NCI-H1092 treated with DMSO at 0.1 percent for 48 hours (cell line): ENCODE measurements at places on chromosomes 7 and 10.

GRCh38 chr7:137454246-137454724 is 110.8 kb upstream of the PTN start:
- DNase-seq, result peak; percentile 85

GRCh38 chr10:33869028-33869427 is 534.6 kb upstream of the NRP1 start:
- no peak for DNase-seq

DNA sequence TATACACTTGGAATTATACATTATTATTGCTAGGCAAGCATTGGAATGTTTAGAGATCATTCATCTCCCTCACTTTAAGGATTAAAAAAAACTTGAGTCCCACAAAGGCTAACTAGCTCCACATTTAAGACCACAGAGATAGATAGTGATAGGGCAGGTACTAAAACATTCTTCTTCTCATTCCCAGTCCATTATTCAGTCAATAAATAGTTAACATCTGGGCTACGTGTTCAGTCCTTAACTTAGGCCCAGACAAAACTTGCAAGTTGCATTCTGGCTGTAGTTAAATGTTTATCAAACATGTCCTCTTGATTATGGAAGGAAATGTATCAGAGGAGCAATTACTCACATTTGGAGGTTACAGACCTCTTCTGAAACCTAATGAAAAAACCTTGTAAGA is 2.4 kb downstream of the GNG11 start:
- no peak for DNase-seq

- no peak for DNase-seq
Measured at GRCh38 chr7:9835199-9835598, 1138.5 kb upstream of the PHF14 start.

GRCh38 chr10:95394161-95394880 is 103.5 kb upstream of the PDLIM1 start:
- DNase-seq, result no peak

DNA sequence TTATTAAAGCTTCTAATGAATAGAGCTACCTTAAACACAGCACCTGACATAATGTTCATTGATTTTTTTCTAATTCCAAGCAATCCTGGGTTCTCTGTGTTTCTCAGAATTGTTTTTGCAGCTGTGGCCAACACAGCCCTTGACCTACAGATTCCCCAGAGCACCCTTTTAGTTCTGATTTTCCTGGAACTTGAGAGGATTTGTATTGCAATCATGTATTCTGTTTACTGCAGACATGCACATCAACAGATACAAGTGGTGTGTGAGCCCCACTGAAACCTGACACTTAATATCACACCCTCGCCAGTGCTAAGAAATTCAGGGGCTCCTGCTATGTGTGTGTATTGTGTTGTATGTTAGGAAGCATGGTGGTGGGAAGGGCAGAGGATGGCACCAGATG is 344.2 kb upstream of the POM121L12 start:
- no peak for DNase-seq

DNA sequence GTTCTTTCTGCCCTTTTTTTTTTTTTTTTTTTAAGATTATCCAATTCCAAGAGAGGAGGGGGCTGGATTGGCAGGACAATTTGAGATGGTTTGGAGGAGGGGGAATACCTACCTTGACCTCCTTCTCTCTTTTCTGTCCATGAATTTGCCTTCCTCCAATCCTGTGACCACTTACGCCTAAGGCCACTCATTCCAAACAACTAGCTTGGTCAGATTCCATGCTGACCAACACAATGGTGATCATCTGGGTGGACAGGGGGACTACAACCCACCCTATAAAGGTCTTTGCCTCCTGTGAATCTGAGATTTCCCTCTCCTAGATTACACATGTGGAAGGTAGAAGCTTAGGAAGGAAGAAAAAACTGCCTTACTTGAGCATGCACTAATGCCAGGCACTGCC is 2.3 kb upstream of the LDB1 start:
- DNase-seq, result no peak
